ENCODE measurements at places on chromosomes 3 and 15.
A peak's percentile ranks its signal among the peaks of the same experiment; 100 is the strongest.

GRCh38 chr3:42886294-42886822 is 10.7 kb upstream of the CYP8B1 start:
- no peak for DNase-seq

DNA sequence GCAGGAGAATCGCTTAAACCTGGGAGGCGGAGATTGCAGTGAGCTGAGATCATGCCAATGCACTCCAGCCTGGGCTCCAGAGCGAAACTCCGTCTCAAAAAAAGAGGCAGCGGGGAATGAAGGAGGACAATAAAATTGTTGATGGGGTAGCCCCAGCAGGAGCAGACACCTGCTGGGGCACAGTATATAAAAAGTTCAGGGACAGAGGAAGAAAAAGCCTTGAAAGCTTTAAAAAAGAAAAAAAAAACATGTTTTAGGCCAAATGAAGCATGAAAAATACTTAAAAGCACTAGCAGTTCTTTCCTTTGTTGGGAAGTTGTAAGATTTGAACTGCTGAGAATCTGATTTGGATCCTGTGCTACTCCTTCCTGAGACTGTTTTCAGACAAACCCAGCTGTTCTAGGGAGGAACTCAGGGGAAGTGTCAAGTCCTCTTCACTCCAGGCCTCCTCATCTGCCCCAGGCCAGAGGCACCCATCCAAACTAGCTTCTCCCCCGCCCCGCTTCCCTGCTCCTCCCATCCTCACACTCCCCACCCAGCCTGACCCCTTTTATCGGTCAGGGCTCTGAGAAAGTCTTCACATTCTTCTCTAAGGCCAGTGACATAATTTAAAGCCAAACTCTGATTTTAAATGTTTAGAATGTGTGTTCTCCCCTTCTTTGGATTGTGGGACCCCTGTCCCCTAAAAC is 4.9 kb downstream of the IL17RD start:
- peak; percentile 67 for DNase-seq

GRCh38 chr3:143258692-143259091 is 139.1 kb downstream of the CHST2 start:
- no peak for DNase-seq

GRCh38 chr3:60764870-60765269 is 486.4 kb downstream of the FHIT start:
- no peak for DNase-seq

- no peak for DNase-seq
These were observed 92.8 kb downstream of the TFG start for GRCh38 chr3:100802126-100802525.

- no peak for DNase-seq
These were observed 162.2 kb upstream of the SETMAR start for GRCh38 chr3:4140921-4141320.

DNA sequence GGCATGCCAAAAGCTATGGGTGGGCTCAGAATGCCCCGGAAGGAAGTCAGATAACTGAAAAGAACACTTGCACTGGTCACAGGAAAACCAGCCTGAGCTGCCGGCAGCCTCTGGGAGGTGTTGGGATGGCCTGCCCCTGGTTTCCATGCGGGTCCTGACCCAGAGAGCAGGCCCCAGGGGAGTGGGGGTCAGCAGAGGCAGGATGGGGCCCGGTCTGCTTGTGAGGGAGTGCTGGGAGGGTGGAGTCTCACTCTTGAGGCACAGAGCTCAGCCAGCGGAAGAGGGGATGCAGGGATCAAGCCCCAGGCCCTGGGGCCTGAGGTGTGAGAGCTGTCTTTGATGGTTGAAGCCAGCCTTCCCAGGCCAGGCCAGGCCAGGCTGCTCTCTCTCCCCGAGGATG is 2.4 kb upstream of the RPUSD3 start:
- DNase-seq: no peak

DNA sequence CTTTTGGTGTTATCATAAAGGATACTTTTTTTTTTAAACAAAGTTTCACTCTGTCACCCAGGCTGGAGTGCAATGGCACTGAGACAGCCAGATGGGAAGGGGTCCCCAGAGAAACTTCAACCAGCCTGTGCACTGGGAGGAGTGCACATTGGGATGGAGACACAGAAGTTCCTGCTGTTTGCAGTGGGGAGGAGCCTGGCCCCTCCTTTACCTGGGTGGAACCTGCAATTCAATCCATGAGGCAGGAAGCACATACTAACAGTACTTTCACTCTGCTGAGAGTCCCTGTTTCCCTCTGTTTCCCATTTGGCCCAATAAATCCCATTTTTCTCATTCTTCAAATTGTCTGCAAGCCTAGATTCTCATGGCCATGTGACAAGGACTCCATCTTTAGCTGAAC is 42.3 kb upstream of the LHFPL4 start:
- no peak for DNase-seq

DNA sequence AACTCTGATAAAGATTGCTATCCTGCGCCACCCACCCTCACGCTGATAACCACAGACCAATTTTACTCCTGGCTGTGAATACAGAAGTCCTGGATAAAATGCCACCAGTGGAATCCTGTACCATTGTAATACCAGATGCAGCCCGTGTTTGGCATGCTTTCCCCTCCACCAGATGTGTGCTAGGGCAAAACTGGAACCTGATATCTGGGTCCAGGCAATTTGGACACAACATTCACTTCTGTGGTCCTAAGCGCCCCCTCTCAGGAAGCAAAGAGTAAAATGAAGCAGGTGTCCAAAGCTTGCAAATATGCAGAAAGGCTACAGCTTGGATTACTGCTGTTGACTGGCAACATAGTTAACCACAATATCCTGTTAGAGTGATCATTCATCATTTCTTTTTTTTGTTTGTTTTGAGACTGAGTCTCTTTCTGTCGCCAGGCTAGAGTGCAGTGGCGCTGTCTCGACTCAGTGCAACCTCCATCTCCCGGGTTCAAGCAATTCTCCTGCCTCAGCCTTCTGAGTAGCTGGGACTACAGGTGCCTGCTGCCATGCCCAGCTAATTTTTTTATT is 32.8 kb downstream of the LOXL1 start:
- DNase-seq: no peak

GRCh38 chr3:128859630-128860029 is 19.8 kb upstream of the ACAD9 start:
- no peak for DNase-seq

DNA sequence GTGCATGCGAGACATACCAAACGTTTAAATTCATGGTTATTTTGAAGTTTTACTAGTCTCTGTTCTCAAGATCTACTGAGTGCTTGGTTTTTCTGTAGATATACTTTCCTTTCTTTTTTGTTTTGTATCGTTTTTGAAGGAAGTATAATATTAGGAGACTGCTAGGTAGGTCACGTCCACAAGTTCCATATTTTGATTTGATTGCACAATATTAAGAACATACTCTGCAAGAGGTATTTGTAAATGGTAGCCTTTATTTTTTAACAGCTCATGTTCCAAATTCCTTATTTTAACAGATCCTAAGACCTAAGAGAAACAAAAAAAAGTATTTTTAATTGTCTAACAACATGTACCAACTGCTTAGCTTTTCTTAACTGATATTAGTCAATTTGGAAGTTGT is 156.7 kb downstream of the SERPINI1 start:
- DNase-seq: no peak

GRCh38 chr15:41734079-41734478 is 40.2 kb upstream of the MAPKBP1 start:
- DNase-seq: peak; percentile 3

DNA sequence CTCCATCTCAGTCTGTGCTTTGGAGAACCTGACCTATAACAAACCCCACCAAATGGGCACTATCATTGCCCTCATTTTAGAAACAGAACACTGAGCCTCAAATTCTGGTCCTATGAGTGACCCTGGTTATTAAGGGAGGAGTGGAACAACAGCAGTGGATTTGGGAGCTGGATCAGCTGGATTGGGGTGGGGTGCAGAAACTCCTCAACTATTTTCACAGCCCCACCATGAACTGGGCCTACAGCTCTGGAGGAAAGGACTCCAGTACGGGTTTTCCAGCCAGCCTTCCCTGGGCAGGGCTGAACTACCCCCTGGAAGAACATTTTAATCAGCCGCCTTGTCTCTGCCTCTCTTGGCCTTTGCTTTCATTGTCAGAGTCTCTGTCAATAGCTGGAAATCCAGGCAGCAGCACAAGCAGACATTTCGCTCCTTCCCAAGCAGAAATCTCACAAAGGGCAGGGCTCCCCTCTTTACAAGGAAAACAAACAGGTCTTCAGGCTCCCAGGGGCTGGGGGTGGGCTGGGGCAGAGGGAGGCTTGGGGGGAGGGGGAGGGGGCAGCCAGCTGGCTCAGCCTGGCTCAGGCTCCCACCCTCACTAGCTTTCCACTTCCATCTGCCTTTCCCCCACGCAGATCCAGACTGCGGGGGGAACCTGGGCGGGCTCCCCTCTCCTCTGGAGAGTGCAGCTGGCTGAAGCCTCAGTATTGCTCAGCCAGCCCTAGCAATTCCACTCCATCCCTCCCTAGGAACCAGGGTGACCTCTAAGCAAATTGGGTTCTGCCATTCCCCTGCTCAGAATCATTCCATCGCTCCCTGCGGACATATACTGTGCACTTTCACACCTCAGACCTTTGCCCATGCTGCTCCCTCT is 13.7 kb upstream of the TLE3 start:
- peak; percentile 93 for DNase-seq

DNA sequence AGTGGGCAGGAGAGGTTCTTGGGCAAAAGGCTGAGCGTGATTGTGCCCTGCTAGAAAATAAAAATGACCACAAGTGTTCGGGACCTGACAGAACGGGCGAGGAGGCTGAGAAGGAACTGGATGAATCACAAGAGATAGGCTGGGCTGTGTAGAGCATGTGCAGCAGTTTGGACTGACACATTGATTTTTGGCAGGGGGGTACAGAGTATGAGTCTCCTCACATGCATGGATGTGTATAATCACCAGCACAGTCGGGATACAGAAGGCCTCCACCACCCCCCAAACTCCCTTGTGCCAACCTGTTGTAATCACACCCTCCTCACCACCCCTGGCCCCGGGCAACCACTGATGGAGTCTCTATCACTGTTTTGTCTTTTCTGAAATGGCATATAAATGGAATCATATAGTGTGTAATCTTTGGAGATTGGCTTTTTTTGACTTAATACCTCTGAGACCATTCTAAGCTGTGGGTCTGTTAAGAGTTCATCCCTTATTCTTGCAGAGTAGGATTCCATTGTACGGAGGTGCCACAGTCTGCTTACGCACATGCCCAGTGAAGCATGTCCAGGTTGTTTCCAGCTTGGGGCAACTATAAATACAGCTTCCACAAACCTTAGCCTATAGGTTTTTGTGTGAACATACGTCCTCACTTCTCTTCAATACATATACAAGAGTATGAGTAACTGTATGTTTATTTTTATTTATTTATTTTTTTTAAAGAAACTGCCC is 438.8 kb downstream of the FOXP1 start:
- DNase-seq: no peak

DNA sequence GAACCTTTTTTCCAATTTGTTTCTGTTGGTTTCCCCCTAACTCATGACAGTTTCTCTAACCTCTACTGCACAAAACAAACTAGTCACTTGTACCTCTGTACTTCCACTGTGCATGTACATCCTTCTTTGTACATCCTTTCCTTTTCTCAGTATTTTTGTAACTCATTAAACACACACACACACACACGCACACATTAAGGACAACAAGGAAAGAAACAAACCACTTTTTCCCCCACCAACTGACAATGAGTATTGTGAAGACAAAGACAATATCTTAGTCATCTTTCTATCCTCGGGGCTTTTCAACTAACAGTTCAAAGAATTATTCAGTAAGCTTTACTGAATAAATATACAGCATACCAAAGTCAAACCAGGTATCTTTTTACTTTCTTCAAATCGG is 170.5 kb downstream of the VPS13C start:
- DNase-seq: peak; percentile 30

GRCh38 chr15:85771271-85771670 is 23.5 kb downstream of the KLHL25 start:
- DNase-seq: no peak

GRCh38 chr15:101637919-101638318 is 14.3 kb downstream of the TM2D3 start:
- DNase-seq: no peak

DNA sequence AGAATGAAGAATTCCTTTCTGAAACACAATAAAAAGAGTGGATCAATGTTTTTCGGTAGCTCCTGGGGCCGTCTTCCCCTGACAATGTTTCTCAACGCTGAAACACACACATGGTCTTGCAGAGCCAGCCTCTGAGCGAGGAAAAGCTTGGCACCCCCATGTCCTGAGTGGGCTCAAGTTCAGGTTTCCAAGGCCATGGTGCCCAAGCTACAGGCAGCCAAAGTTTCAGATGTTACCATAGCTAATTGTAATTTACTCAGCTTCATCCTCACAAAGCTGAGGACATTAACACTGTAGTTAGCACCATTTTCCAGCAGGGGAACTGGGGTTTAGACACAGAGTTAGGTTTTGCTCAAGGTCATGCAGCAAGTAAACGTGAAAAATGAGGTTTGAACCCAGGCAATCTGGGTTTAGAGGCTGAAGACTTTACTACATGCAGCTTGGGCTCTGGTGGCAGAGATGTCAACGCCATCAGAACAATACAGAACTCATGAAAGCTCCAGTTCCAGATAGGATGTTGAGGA is 199.1 kb downstream of the TJP1 start:
- DNase-seq: no peak

- DNase-seq: no peak
These were observed 378 bp upstream of the FEM1B start for GRCh38 chr15:68277131-68277602.

DNA sequence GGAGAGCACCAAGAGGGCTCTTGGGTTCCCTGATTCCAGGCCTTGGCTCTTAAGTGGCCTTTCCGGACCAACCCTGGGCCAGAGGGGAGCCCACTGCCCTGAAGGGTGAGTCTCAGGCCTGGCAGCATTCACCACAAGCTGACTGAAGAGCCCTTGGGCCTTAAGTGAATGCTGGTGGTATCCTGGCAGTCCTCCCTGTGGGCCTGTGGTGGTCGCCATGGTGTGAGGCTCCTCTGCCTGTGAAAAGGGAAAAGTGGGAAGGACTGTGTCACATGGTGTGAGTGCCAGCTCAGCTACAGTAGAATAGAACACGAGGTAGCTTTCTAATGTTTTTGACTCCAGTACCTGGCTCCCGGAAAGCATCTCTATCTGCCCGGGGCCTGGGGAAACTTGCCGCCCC is 15.3 kb downstream of the CHDH start:
- DNase-seq: no peak

GRCh38 chr3:77699125-77699691 is 659.3 kb downstream of the ROBO2 start:
- DNase-seq: no peak

DNA sequence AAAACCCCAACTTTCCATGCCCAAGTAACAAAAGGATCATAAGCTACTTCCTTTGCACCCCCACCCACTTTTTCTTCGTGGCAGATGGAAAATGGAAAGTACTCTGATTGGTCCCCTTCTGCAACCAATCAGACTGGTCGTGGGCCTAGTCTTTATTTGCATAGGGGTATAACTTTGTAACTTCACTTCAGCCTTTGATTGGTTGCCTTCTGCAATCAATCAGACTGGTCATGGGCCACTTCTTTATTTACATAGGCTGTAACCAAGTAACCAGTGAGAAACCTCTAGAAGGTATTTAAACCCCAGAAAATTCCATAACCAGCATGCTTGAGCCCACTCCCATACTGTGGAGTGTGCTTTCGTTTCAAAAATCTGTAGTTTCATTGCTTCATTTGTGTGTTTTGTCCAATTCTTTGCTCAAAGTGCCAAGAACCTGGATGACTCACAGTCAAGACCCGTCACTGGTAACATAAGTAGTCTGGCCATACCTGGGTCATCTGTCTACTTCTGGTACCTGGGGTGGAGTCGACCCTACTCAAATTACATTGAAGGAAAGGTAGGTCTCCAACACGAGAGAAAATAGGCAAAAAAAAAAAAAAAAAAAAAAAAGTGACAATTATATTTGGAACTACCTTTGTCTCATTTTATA is 41.9 kb downstream of the CMTM8 start:
- DNase-seq: no peak

GRCh38 chr3:172179680-172180399 is 140.5 kb downstream of the FNDC3B start:
- DNase-seq: no peak

Data from cardiac fibroblast (primary cell).